Tibial artery (tissue), 4 donors: ENCODE measurements at places on chromosomes 3 and 15.

GRCh38 chr3:135966271-135966961 is 888 bp downstream of the PPP2R3A start:
- no peak for DNase-seq

GRCh38 chr15:71807125-71807629 is 3.2 kb upstream of the NR2E3 start:
- no peak for DNase-seq

- DNase-seq = no peak
Observed at GRCh38 chr3:110811050-110811449, 260.6 kb upstream of the NECTIN3 start.

DNA sequence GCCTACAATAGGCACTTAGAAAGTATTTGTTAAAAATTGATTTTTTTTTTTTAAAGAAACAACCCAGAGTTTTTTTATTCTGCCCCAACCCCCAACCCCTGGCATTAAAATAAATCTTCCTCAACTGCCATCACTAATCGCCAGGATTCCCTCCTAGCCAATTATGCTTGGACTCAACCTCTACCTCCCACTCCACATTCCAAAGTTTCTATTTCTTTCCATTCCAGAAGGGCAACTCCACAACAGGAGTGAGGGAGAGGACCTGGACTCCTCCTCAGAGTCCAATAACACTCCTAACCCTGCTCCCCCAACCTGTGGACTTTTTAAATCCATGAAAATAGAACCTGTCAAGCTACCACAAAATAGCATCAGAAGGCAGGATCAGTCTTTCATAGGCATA is 99.4 kb downstream of the ADAMTS9 start:
- no peak for DNase-seq

DNA sequence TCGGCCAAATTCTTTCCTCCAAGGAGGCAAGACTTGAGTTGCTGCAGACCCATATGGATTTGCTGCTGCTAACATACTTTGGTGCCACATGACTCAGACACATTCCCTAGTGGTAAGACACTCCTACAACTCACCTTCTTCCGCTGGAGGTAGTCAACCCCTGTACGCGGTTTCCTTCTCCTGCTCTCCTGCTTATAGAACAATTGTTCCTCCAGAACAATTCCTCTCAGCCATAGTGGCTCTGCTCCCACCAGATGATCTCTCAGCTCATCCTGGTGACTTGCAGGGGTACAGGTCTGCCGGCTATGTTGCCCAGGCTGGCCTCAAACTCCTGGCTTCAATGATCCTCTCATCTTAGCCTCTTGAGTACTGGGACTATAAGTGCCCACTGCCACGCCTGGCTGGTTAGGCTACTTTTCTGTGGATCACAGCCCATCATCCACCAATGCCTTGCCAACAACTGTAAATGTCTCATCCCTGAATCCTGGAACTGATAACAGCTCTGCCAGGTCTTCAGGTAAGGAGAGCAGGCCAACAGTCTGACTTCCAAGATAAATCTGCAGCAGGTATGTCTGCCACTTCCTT is 2.4 kb upstream of the CXCR6 start:
- no peak for DNase-seq

GRCh38 chr3:129892486-129892856 is 1.0 kb downstream of the TMCC1 start:
- DNase-seq = no peak
